ENCODE measurements at places on chromosomes 1 and 21.
A peak's percentile ranks its signal among the peaks of the same experiment; 100 is the strongest.

GRCh38 chr1:44803312-44804095 lies 3.3 kb downstream of the PLK3 start:
- DNase-seq = no peak

DNA sequence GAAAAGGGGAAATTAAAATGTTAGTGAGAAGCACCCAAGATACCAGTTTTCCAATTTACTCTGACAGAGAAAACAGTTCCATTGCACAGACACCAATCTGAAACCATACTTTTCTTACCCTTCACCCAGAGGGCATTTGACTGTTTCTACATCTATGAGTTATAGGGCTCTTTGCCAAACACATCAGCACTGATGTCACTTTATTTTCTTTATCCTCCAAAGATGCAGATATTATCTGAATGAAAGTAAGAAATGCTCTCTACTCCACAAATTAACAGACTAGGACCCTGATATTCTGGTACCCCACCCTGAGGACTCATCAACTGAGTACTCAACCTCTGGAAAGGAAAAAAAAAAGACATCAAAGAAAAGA lies 24.2 kb upstream of the PEX19 start:
- DNase-seq = no peak

- no peak for DNase-seq
These were observed 56.9 kb upstream of the LRP8 start for GRCh38 chr1:53384796-53385195.

DNA sequence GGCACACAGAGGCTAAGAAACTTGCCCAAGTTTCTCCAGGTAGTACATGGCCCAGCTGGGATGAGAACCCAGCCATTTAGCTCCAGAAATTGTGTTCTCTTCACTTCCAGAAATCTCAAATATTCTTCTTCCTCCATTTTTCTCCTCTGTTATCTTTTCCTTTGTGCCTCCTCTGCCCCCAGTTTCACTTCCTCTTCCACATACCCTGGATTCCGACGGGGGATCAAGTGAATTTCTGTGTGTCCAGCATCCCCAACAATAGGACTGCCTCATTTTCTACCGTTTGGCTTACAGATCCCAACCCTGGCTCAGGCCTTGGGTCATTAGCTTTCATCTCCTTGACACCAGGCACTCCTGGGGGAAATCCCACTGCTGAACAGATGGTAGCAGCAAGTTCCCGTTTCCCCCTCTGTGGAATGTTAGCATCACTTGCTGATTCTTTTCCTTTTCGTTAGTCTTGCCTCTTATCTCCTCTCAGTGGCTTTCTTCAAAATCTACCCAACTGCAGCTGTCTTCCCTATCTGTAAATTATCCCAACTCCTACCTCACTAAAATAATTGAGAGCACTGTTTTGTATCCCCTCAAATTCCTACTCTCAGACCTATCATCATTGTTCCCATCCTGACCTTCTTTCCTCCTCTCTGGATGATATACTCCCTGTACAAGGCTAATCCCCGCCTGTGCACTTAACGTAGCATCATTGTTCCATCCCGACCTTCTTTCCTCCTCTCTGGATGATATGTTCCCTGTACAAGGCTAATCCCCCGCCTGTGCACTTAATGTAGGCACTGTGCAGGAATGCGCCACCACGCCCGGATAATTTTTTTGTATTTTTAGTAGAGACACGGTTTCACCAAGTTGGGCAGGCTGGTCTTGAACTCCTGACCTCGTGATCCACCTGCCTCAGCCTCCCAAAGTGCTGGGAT lies 36.5 kb downstream of the SCCPDH start:
- DNase-seq = no peak

- DNase-seq = no peak
These were observed 9.2 kb upstream of the OVGP1 start for GRCh38 chr1:111436726-111437125.

- DNase-seq = no peak
These were observed 4.5 kb downstream of the PRDM15 start for GRCh38 chr21:41874611-41875010.

- no peak for DNase-seq
These were observed 74.4 kb downstream of the CD58 start for GRCh38 chr1:116496380-116496779.

- DNase-seq = no peak
These were observed 7.6 kb upstream of the PLEKHA6 start for GRCh38 chr1:204367193-204367858.

- no peak for DNase-seq
These were observed 3.2 kb upstream of the IBA57 start for GRCh38 chr1:228162286-228163006.

DNA sequence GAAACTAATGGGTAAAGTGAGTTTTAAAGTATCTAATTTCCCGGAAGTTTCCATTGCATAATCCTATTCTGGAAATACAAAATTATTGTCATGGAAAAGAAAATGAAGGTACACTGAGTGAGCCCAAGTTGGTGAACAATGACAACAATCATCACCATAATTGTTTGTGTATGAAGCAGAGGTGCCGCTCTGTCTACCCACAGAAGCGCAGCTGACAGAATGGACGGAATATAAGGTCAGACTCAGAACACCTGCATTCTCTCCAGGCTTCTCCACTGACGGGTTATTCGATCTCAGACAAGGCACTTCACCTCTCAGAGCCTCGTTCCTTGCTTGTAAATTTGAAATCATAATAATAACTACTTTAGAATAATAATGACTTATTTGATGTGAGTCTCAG lies 99.1 kb upstream of the NGF start:
- no peak for DNase-seq

GRCh38 chr1:111481387-111482221 lies 7.8 kb downstream of the C1orf162 start:
- DNase-seq = peak; percentile 28

DNA sequence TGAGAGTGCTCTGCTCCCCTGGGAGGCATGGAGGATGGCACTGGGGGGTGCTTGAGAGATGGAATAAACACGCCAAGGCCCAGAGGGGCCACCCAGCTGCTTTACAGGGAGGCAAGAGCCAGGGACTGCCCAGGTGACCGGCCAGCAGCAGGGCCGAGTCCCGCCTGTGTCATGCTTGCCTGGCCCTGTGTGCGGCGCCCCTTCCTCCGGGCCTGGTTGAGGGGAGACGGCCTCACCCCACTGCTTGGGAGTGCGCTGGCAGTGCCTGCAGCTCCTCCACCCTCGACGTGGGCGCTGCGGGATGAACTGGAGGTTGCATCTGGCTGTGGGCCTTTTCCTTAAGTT lies 33.1 kb upstream of the COL6A2 start:
- no peak for DNase-seq

GRCh38 chr1:45530632-45531135 lies 9.0 kb upstream of the PRDX1 start:
- no peak for DNase-seq

- DNase-seq = no peak
These were observed 16.5 kb upstream of the MPZL1 start for GRCh38 chr1:167705250-167705649.

GRCh38 chr1:155834296-155834926 lies 22.6 kb downstream of the GON4L start:
- DNase-seq = no peak

GRCh38 chr1:190140644-190141043 lies 337.0 kb downstream of the BRINP3 start:
- DNase-seq = no peak

DNA sequence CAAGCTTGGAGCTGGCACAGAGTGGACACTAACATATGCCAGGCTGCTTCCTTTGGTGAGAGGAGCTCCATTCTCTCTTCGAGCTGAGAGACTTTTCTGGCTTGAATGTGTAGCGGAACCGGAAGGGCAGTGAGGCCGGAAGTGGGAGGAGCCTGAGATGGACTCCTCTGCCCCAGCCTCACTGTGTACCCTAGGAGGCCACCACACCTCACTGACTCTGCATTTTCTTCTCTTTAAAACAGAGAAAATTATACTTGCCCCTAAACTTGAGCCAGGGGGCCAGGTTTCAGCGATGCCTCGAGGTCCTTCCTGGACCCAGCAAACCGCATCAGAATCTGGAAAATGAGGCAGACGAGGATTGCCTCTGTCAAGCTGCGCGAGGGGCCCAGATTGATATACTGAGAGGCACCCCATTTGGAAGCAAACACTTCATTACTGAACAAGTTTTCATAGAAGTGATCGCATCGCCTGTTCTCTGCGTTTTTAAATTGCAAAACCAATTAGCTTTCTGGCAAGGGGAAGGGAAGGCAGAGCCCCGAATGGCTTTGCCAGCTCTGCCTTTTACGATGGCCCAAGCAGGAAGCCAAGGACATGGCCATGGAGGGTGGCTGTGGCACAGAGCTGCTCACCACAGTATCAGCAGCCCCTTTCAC lies 708.1 kb downstream of the PTPRU start:
- no peak for DNase-seq

GRCh38 chr1:54498383-54499096 lies 49.5 kb upstream of the ACOT11 start:
- no peak for DNase-seq
